ENCODE measurements at places on chromosomes 1 and 21.

- H3K27me3 ChIP-seq: peaks cover 1% of the 10 kb centered on the region
These were observed 80.1 kb downstream of the DISP3 start for GRCh38 chr1:11558871-11559590.

DNA sequence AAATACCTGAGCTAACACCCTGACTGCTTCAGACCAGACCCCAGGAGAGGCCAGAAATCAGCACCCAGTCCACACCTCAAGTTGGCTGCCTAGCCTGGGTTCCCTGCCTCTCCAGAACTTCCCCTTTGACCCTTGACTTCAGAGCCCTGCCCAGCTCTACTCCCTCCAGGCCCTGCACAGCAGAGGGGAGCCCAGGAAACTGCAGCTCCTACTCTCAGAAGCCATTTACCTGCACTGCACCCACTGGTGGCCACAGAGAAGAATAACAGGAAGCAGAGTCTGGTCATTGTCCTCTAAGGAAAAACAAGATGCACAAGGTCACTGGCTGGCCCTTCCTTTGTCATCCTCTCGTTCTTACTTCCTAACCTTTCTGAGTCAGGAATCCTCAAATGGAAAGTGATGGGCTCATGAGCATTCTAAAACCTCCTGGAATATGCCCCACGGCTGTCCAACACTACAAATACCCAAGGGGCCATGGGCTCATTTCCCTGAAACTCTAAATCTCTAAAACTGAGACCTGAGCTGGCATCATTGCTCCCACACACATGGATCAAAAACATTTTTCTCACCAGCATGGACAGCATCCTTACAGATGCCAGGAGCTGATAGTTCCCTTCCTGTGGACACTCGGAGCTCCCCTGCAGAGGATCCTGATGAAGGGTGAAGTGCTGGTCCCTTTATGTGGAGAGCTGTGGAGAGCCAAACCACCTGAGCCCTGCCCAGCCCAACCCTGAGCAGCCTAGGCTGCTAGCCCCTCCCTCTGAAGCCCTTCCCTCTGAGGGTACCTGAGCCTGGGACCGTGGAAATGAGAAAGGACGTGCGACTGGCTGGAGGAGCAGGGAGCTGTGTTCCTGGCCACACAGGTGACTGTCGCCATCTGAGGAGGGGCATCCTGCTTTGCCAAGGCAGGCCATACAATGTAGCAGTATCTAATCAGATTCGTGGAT is at the start of gene ITLN2:
ITLN2 (minus strand) TSS at position 652 of the 947 bp plus-strand sequence; CDS start at position 584, 68 bp downstream.
- H3K27ac ChIP-seq: no peak within 1 kb of the TSS
- H3K36me3 ChIP-seq: no peaks in the 10 kb centered on the region
- no peaks in the 10 kb centered on the region for H3K27me3 ChIP-seq
- H3K4me3 ChIP-seq: no peak within 1 kb of the TSS

- no peak overlapping the region for H3K4me3 ChIP-seq
- no peak for DNase-seq
- no peak overlapping the region for H3K27ac ChIP-seq
- no peaks in the 10 kb centered on the region for H3K4me1 ChIP-seq
- no peaks in the 10 kb centered on the region for H3K27me3 ChIP-seq
These were observed 62.9 kb downstream of the B3GALT5 start for GRCh38 chr21:39675590-39675989.

- H3K4me3 ChIP-seq: no peak overlapping the region
- no peaks in the 10 kb centered on the region for H3K4me1 ChIP-seq
- no peak for DNase-seq
- H3K27me3 ChIP-seq: no peaks in the 10 kb centered on the region
These were observed 414.5 kb downstream of the DPYD start for GRCh38 chr1:97506368-97506767.

DNA sequence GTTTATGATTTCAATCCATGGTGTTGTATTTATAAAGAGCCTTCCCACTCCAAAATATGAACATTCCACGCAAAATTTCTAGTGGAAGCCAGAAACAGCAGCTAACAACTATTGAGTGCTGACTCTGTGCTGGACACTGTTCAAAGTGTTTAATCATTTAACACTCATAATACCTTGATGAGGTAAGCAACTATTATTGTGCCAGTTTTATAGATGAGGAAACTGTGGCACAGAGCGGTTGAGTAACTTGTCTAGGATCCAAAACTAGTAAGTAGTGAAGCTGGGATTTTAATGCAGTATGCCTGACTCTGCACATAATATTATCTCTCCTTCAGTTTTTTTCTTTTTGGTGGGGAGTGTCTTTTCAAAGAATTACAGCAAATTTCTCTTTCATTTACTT is 228.3 kb downstream of the SLC35F3 start:
- no peak overlapping the region for H3K27ac ChIP-seq
- no peak for DNase-seq
- H3K4me1 ChIP-seq: no peaks in the 10 kb centered on the region
- H3K36me3 ChIP-seq: no peaks in the 10 kb centered on the region

DNA sequence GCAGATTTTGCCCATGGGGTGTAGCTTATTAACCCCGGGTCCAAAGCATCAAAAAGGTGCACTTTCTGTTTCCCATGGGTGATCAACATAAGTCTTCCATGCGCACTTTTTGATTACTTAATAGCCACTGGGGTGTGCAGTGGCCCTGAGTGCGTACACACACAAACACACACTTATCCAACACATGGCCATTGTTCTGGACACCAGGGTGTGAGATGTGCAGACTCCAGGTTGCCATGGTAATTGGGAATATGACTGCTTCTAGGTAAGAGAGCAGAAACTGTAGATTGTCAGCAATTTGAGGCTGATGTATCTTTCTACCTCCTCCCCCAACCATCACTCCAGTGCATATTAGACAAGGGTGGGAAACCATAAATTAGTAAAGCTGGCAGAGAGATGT is 68.8 kb downstream of the MAB21L3 start:
- H3K27ac ChIP-seq: no peak overlapping the region
- no peak for DNase-seq
- H3K27me3 ChIP-seq: no peaks in the 10 kb centered on the region
- H3K4me3 ChIP-seq: no peak overlapping the region
- no peaks in the 10 kb centered on the region for H3K4me1 ChIP-seq

DNA sequence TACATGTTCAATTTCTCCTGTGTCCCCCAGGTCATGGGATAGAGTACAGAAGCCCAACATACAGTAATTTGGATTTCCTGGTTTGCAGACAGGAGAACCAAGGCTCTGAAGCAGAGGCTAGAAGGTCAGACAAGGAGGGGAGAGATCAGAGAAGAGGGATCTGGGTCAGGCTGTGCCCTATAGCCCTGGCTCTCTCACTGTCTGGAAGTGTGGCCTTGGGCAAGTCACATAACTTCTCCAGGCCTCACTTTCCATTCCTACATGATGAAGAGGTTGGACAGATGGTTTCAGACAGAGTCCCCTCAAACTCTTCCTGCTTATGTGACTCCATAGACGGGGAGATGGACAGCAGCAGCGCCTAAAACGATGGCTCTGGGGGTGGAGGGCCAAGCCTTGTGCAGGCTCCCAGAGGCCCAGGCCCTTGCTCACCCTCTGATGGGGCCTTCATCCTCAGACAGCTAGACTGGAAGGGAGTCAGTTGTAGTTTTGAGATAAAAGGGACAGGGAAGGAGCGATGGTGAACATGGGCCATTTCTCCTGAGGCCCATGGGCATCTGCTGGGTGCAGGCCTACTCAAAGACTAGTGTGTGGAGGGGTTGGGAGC is 2.9 kb downstream of the TRIM62 start:
- no peak overlapping the region for H3K27ac ChIP-seq
- H3K4me1 ChIP-seq: peaks cover 12% of the 10 kb centered on the region
- DNase-seq: no peak
- no peaks in the 10 kb centered on the region for H3K36me3 ChIP-seq

- no peak overlapping the region for H3K4me3 ChIP-seq
- no peak overlapping the region for H3K27ac ChIP-seq
- peaks cover 41% of the 10 kb centered on the region for H3K4me1 ChIP-seq
- DNase-seq: no peak
- H3K27me3 ChIP-seq: no peaks in the 10 kb centered on the region
These were observed 8.6 kb downstream of the RPRD2 start for GRCh38 chr1:150372580-150372979.

- H3K27ac ChIP-seq: no peak overlapping the region
- no peaks in the 10 kb centered on the region for H3K27me3 ChIP-seq
- H3K36me3 ChIP-seq: no peaks in the 10 kb centered on the region
- no peak overlapping the region for H3K4me3 ChIP-seq
These were observed 83.8 kb downstream of the HSF2BP start for GRCh38 chr21:43575473-43575844.

DNA sequence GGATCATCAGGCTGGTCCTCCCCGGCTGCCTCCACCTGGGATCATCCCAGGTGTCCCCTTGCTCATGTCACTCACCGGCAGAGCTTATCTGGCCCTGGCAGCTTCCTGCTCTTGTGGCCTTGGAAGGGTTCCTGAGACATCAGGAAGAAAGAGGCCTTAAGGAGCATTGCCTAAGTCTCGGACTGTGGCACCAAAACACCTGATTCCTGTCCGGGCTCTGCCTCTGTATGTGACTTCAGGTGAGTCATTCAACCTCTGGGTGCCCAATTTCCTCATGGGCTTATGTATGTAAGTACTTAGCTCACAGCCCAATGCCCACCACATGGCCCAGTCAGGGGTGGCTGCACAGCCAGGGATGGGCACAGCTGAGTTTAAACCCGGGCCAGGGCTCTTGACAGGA is 255.9 kb upstream of the VAMP3 start:
- no peak overlapping the region for H3K4me3 ChIP-seq
- no peaks in the 10 kb centered on the region for H3K36me3 ChIP-seq
- DNase-seq: no peak
- H3K4me1 ChIP-seq: no peaks in the 10 kb centered on the region
- H3K27me3 ChIP-seq: no peaks in the 10 kb centered on the region
- no peak overlapping the region for H3K27ac ChIP-seq

Data from naive thymus-derived CD4-positive, alpha-beta T cell (primary cell).